ENCODE measurements at places on chromosomes 3 and 15.

GRCh38 chr3:15015456-15015855, 49.7 kb downstream of the MRPS25 start:
- DNase-seq: no peak

- no peak for DNase-seq
Observed at GRCh38 chr3:37667335-37667734, 194.3 kb upstream of the CTDSPL start.

- DNase-seq: no peak
Observed at GRCh38 chr3:18591120-18591519, 166.0 kb upstream of the SATB1 start.

- no peak for DNase-seq
Observed at GRCh38 chr15:96340348-96340597, 9.8 kb downstream of the NR2F2 start.

DNA sequence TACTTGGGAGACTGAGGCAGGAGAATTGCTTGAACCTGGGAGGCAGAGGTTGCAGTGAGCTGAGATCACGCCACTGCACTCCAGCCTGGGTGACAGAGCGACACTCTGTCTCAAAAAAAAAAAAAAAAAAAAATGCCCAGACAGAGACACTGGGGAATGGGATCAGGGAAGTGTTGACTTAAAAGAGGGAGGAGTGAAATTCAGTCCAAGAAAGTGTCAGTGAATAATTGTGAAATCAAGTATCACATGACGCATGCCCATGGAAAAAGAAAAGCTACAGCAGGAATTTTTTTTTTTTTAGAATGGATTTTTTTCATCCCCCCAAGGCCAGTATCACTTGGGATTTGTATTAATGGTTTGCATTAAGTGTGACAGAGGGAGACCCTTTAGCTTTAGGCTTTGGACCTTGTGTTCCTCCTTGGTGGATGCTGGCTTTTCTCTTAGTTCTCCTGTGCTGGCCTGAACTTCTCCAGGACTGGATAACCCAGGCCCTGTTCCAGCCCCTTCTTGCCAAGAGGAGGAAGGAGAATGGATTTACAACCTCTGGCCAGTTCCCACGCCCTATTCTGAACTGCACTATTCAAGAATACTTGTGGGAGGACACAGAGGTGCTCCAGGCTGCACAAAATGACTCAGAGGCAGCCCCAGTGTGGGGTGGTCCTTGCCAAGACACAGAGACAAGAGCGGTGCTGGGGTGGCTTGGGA, 36.7 kb upstream of the ZNF774 start:
- peak; percentile 48 for DNase-seq

DNA sequence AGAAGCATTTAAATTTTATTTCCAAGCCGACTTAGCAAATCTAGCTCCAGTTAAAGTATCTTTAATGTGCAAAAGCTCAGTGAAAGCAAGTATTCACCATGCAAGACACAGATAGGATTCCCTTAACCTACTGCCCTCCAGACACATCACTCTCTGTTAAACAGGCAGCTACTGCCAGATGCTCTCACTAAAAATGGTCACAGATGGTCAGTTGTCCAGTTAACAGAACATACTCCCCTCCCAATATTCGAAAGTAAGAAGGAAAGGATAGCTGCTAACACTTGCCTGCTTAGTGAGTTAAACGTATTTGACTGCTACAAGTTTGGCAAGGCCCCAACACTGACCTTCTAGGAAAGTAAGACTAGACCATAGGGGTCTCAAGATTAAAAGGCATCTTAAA, 73.7 kb downstream of the PRTG start:
- DNase-seq: peak; percentile 66

- no peak for DNase-seq
Observed at GRCh38 chr3:125240496-125240895, 27.9 kb upstream of the SLC12A8 start.

GRCh38 chr15:90097475-90097874, 4.8 kb downstream of the IDH2 start:
- no peak for DNase-seq

DNA sequence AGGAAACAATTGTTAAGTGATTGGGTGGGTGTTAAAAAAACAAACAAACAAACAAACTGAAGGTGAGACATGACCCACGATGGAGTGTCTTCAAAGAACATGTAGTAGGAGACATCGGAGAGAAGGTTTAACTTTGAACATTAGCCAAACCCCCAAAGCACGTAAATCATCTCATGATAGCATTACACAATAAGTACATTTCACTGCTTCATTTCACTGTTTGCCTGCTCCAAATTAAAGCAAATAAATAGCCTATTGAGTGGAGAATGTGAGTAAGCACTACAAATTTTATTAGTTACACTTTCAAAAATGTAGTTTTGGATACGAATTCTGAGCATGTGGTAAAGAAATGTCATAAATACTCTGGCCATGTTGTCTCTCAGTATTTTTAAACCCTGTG, 287.0 kb downstream of the SI start:
- DNase-seq: no peak

DNA sequence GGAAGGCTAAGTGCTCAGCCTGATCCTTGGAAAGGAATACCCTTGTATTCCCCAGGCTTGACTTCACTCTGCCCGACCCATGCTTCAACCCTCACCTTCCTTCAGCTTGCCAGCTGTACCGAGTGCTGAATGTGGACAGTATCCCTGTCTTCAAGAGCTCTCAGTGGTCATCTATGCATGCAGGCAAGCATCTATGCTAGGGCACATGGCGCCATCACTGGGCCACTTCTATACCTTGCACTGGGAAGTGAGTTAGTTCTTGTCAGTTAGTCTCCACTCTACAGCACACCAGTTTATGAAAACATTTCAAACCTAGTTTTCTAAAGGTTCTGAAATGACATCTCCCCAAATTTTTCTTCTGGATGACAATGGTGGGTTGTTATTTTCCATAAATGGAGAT, 82.0 kb upstream of the MYRIP start:
- DNase-seq: no peak

GRCh38 chr15:58380280-58380945, 51.4 kb upstream of the LIPC start:
- DNase-seq: no peak

DNA sequence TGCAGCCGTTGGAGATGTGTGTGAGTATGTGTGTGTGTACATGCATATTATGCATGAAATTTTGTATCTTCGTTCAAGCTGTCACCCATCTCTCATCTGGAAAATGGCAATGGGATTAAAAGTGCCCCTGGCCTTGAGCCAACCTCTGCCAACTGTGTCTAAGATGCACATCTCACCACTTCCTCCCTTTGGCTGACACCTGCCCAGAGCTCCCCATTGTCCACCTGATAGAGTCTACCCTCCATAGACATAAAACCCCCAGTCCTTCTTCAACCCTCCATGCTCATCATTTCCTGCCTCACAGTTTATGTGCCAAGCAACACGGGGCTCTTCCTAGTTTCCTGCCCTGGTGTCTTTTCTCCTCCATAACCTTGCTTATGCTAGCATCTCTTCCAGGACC, 187.5 kb upstream of the HES1 start:
- no peak for DNase-seq

- no peak for DNase-seq
Observed at GRCh38 chr15:28018291-28019044, 80.6 kb downstream of the OCA2 start.

GRCh38 chr3:11770477-11771391, 76.0 kb downstream of the TAMM41 start:
- peak; percentile 84 for DNase-seq

- DNase-seq: no peak
Observed at GRCh38 chr15:68524753-68525584, 53.8 kb upstream of the CORO2B start.

DNA sequence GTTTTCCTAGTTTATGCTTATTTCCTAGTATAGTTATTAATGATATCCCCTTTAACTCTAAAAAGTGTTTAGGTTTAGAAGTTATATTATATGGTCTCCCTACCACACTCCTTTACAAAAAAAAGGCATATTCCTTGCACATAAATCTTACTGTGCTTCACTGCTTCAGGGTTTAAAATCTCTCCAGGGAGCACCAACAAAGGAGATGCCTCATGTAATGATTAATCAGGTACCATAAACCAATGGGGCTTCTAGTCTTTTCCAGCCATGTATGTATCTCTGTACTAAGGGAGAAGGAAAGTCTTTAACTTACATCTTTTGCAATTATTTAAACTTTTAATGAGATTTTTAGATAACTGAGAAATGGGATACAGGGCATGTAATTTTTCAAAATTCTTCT, 91.5 kb upstream of the RBMS3 start:
- DNase-seq: no peak

GRCh38 chr3:177451864-177452830, 254.9 kb upstream of the TBL1XR1 start:
- peak; percentile 67 for DNase-seq

- no peak for DNase-seq
Observed at GRCh38 chr3:107833043-107833442, 257.8 kb downstream of the CD47 start.

DNA sequence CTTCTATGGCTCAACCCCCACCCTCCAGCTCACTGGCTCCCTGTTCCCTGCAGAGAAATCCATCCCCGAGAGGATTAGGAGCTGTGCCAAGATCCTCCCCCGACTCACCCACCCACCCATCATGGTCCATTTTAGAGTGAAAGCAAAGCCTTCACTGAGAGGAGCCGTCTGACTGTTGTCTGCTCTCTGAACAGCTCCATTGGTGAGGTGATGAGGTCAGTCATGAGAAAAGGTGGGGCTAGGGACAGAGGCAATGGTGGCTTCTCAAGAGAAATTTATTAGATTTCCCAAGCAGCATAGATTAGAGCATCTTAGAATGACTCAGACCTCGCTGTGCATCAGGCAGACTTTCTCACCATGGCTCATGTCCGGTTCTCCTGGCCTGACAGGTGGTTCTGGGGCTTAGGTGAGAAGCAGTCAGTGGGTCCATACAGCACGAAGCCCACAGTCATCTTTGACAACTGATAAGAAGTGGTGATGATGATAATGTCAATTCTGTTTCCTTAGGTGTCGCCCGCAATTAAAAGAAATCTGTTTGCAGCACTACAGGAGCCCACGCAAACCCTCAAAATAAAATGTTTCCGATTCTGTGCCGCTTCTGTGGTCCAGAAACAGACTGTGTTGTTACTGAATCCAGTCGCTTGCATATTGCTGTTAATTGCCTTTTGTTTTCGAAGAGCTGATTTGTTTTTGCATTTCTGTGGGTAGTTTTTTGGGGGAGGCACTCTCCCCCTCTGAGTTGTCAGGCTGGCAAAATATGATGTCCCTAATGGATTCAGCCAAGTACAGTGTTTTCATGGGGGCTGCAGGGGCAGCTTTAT, 24.8 kb upstream of the RHO start:
- DNase-seq: no peak

DNA sequence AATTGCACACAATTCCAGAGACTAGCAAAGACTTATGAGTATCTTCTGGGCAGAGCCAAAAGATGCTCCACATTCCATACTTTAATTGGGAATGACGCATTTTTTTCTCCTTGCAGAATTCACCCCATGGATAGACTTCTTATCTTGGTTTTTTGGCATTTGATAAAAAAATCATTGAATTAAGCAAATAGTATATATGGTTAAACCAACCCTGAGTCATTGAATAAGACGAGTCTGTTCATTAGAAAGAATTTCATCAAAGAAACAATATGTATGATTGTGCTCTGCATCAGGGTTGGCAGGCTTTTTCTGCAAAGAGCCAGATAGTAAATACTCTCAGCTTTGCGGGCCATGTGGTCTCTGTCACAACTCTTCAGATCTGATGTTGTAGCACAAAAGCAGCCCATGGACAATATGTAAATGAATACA, 9.2 kb upstream of the PDZRN3 start:
- DNase-seq: no peak

- no peak for DNase-seq
Observed at GRCh38 chr3:46944191-46944590, 32.4 kb downstream of the CCDC12 start.

- no peak for DNase-seq
Observed at GRCh38 chr15:38024293-38025091, 90.1 kb downstream of the TMCO5A start.

DNA sequence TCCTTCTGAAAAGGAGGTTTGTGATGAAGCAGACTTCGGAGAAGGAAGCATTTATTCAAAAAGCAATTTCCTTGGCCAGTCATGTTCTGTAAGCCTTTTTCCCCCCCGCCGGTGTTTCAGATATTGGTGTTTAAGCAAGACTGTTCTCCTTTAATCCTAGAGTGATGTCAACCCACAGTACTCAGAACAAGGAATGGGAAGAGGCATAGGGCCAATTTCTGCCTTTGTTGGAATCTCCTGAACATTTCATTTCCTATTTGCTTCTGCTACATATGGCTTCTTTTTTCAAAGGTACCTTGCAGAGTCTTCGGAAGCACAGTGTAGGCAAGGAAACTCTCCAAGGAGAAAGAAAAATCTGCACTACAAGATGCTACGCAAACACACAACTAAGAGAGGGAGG, 713.1 kb upstream of the CFAP20DC start:
- DNase-seq: no peak

DNA sequence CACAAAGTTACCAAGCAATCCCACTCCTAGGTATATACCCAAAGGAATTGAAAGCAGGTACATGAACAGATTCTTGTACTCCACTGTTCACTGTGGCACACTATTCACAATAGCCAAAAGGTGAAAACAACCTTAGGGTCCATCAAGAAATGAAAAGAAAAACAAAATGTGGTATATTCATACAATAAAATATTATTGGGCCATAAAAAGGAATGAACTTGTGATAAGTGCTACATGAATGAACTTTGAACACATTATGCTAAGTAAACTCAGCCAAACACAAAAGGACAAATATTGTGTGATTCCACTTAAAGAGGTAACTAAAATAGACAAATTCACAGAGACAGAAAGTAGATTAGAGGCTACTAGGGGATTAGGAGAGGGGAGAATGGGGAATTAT, 55.2 kb upstream of the IMPG2 start:
- no peak for DNase-seq

GRCh38 chr3:58962040-58962651, 87.7 kb downstream of the CFAP20DC start:
- DNase-seq: no peak

GRCh38 chr3:122964811-122965210, 62.8 kb downstream of the SEMA5B start:
- no peak for DNase-seq

- DNase-seq: no peak
Observed at GRCh38 chr3:64028754-64029153, 5.5 kb upstream of the PSMD6 start.

DNA sequence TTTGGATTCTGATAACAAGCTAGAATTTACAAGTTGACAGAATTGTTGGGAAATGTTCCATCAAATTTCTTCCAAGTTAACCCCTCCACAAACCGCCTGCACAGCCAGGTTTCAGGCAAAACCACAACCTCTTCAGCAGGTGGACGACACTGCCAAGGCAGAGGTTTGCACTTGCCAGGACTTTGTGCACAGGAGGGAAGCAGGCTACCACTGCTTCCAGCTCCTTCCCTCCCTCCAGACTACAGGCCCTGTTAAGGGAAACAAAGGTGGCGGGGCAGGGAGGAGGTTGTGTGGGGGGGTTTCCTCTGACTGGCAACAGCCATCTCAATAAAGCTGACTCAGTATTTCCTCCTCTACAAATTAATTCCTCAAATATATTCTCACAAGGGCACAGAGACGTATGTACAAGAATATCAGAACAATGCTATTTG, 42.2 kb downstream of the TBC1D2B start:
- no peak for DNase-seq

All from renal pelvis (tissue), 12 donors.